Stimulated activated CD8-positive, alpha-beta memory T cell treated with anti-CD3 and anti-CD28 coated beads, Interleukin-4, amount 100 ng/mL, for 4 hours (primary cell): ENCODE measurements at places on chromosomes 6 and 20.

- no peak for DNase-seq
Observed at GRCh38 chr6:122660296-122660695, 50.1 kb downstream of the PKIB start.

GRCh38 chr20:20821484-20822260, 109.2 kb upstream of the RALGAPA2 start:
- no peak for DNase-seq

- DNase-seq, result peak; percentile 27
Observed at GRCh38 chr6:35687658-35688604, 784 bp downstream of the FKBP5 start.

DNA sequence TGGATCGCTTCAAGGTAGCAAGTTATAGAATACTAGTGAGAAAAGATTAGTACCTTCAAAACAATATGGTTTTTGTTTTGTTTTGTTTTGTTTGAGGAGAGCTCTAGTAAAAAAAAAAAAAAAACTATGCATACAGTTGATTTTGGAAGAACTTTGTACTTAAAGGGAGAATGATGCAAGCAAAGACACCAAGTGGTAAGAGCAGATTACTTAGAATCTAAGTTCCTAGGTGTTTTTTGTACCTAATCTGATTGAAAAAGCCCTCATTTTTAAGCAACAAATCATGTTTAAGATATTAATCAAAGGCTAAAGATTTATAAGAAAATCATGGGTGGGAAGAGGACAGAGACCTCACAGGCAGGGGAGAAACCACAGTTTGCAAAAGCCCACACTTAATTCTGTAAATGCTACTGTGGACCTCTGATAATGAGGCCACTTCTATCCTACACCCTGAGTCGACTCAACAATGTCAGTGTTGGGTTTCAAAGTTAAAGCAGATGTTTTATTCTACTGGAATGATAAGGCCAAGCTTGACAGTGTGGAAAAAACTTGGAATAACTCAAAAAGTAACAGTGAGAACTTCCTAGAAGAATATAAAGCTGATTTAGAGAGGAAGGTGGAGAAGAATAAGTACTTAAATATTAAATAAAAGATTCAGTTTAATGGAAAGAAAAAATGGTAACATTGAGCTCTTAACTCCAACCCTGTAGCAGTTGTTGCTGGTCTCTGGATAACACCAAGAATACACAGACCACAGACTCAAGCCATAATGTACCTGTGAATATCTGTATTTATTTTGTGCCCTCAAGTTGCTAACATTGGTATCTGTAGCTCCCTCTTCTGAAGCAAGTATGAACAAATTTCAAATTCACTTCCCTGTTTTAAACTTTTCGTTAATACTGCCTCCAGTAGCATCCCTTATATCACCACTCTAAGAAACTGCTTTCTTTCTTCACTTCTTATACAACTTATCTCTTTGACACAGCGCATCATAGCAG, 1047.8 kb downstream of the EPHA7 start:
- DNase-seq, result no peak

DNA sequence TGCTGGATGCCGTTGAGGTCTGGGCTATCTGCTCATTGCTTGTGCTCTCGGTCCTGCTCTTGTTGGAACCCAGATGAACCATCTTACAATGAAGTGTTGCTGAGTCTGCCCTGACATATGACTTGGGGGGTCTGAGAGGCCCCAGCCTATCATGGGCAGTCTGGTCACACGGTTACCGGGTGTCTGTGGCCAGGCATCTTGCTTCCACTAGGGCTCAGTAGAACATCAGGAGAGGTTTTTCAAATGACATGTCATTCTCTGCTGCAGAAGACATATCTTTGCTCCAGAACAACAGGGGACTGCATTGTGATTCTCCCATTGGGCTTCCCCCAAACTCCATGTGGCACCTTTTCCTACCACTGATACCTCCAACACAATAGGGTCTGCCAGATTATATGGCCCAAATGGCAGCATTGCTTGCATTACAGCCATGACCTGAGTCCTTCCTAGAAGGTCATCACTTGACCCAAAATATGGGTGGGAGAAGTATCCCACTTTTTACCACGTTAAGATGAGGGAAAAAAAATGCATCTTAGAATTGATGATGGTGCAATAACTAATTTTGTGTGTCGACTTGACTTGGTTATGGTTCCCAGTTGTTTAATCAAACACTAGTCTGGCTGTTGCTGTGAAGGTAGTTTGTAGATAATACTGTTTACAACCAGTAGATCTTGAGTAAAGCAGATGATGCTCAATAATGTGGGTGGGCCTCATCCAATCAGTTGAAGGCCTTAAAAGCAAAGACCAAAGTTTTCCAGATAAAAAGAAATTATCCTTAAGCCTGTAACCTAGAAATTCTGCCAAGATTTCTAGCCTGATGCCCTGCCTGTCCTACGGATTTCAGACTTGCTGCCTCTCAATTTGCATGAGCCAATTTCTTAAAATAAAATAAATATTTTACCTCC, 241.0 kb downstream of the QKI start:
- DNase-seq, result no peak

DNA sequence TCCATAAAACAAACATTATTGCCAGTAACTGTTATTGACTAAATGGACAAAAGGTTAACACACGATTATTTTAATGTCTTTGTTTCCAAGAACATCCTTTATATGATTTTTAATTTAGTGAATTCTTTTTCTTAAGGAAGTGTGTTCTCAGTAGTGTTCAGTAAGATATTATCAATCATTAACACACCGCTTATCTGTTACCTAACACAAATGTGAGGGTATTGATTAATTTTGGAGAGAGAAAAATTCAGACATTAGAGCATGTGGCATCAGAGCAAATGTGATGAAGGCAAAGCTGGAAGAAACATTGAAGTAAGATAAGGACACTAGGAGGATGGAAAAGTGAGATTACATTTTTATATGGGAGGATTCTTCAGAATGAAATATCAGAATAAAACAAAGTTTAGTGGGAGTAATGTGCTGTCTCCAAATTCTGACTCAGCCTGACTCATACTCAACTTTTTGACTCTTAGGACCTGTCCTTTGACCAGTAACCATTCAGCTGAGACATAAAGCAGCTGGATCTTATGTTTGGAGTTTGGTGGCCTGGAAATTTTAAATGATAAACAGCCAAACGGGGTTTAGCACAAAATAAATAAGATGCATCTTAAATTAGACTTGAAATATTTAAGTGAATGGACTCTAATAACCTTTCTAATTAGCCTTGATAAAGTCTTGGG, 348.6 kb downstream of the CD109 start:
- no peak for DNase-seq

- no peak for DNase-seq
Observed at GRCh38 chr6:36916126-36916525, 30.4 kb downstream of the C6orf89 start.

GRCh38 chr6:67252663-67253062, 1382.4 kb upstream of the ADGRB3 start:
- DNase-seq, result no peak

- no peak for DNase-seq
Observed at GRCh38 chr6:26251354-26252076, 113.5 kb upstream of the BTN3A2 start.

DNA sequence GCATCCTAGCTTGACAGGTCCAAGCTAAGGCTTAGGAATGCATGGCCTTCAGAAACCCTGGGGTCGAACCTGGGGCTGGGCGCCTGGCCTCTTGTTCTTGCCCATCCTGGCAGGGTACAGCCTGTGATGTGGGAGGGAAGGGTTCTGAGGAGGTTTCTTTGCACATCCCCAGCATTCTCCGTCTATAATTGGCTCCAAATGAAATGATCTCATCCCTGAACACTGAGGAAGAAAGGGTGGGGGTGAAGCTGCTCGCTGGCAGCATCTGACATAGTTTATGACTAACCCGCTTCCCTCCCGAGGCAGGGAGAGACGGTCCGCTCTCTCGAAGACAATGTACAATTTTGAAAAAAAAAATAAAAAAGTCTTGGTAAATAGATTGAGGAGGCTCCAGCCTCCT, 67.1 kb upstream of the ZNFX1 start:
- DNase-seq, result no peak

- no peak for DNase-seq
Observed at GRCh38 chr6:68638230-68638900, 3.3 kb downstream of the ADGRB3 start.

- DNase-seq, result no peak
Observed at GRCh38 chr6:34341481-34341971, 50.9 kb downstream of the NUDT3 start.

DNA sequence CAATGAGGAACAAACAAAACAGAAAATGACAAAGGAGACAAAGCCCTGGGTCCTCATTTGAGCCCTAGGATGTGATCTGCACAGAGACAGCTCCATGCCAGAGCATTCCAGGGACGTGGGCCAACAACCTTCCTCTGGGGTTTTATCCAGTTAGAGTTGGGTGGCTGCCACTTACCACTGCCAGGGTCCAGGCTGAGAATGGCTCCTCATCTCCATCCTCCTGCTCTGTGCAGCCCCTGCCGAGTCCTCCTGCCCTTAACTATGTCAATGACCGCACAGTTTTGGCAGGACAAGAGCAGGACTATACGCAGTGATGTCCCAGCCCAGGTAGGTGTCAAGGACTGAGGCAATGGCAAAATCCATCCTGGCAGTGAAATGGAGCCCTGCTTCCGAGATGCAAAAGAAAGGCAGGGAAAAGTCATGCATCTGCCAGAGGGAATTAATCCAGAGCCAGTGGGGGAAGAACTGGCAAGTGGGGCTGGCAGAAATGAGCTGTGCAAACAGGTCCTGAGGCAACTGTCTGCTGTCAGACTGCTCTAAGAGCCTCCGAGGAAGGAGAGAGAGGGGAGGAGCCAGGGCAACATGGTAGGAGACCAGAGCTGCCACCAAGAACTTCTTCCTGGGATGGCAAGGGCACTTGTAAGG, 449.4 kb downstream of the PTPRT start:
- DNase-seq, result no peak

- DNase-seq, result no peak
Observed at GRCh38 chr20:38325167-38325566, 21.1 kb upstream of the LBP start.

DNA sequence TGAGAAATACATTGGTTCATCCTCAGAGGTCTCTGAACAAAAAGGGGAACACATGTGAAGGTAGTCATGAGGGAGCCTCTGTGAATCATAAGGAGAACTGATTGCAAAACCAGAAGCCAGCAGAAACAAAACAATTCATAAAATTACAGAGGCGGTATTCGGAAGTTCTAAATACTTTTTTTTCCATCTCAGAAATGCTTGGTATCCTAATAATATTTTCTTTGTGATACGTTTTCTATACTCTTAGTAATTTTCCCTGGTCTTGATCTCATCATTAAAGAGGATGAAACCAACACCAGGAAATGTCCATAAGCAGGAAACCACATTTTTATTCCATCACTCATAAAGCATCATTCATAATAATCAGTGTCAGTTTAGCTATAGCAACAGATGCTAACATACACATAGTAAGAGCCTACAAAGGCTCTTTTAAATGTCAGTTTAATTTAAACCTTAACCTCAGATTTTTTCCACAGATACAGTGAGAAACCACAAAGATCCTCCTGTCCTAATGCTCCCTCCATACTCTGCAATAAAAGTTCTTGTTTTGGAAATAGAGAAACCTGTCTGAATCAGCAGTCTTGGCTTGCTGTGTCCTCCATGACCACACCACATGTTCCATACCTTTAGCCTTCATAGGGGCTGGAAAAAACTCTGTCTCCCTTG, 29.2 kb downstream of the SGK1 start:
- no peak for DNase-seq

GRCh38 chr6:139388384-139388783, 13.9 kb upstream of the CITED2 start:
- no peak for DNase-seq

GRCh38 chr20:14617123-14617522, 279.7 kb upstream of the FLRT3 start:
- no peak for DNase-seq

GRCh38 chr6:148069256-148069655, 273.4 kb upstream of the SASH1 start:
- DNase-seq, result no peak

- no peak for DNase-seq
Observed at GRCh38 chr20:54068495-54068894, 1.9 kb downstream of the BCAS1 start.

- DNase-seq, result no peak
Observed at GRCh38 chr6:143961886-143962878, 45.9 kb downstream of the PLAGL1 start.

GRCh38 chr6:125924169-125924568, 32.4 kb upstream of the HINT3 start:
- no peak for DNase-seq
